ENCODE measurements at places on chromosomes 6 and 20.

GRCh38 chr6:42020967-42021366, 29.4 kb upstream of the TAF8 start:
- no peak for DNase-seq

- no peak for DNase-seq
These were observed 4.6 kb upstream of the OSBPL2 start for GRCh38 chr20:62233684-62234083.

DNA sequence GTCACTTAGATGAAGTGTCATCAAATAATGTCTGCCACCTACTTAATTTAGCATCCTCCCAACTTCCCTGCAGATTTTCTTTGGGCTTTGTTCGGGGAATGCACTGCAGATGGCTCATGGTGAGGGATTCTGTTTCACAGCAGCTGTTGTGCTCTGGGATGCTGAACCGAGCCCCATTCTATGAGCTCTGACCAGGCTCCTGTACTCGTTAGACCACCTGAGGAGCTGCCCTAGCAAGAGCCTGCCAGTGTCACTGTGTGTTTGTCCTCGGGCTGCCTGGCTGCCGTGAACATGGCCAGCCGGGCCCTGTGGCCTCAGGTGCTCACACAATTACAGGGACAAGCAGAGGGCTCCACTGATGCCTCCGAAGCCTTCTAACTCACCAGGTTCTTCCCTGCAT, 238.8 kb upstream of the ECI2 start:
- no peak for DNase-seq

GRCh38 chr6:149451376-149452036, 33.3 kb downstream of the ZC3H12D start:
- no peak for DNase-seq

DNA sequence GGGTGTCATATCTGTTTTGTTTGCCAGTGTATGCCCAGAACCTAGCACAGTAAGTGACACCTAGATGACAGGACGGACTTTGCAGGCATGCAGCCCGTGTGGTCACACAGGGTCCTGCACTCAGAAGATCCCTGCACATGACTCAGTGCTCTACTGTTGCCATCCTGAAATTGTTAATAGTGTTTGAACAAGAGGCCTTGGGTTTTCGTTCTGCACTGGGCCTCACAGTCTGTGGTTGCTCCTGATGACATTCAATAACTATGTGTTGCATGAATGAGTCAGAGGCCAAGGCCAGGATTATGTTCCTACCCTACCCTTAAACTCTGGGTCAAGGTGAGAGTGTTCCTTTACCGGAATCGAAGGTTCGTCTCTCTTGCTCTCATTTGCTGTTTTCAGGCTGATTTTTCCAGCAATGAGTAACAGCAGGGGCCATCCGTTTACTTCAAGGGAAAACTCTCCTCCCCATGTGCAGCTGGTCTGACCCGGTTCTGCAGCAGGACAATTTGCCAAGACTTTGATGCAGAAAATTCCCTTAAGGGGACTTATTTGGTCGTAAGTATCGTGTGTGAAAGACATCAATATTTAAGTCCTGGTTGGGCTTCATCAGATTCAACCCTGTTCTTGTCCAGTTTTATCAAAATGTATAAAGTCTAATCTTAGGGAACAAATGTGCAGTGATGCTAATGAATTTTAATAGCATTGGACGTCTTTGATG, 13.0 kb upstream of the PFDN4 start:
- no peak for DNase-seq

DNA sequence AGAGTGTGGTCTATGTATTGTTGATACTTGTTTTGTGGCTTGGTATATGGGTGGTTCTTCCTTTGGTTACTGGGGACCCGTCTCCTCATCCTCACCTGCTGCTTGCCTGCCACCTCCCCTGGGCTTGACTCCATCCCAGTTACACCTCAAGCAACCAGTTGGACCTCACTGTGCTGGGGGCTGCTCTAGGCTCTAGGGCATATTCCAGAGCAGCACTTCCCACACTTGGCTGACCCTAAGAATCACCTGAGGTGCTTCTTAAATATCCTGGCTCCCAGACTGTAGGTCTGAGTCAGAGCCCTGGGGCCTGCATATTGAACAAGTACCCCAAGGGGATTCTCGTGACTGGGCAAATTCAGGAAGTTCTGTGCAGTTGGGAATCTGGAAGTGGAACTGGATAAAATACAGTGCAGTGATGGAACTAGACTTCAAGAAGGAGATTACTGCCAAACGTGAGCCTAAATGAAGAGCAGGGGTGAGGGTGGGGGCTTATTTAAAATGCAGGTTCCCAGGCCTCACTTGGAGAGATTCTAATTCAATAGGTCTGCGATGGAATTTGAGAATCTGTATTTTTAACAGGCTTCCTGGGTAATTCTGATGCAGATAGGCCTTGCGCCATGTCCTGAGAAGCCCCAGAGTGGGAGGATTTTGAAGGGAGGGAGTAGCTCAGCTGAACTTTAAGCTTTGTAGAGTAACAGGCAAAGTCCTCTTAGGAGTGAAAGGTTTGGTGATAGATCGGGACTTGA, 7.6 kb downstream of the SPATS1 start:
- no peak for DNase-seq

DNA sequence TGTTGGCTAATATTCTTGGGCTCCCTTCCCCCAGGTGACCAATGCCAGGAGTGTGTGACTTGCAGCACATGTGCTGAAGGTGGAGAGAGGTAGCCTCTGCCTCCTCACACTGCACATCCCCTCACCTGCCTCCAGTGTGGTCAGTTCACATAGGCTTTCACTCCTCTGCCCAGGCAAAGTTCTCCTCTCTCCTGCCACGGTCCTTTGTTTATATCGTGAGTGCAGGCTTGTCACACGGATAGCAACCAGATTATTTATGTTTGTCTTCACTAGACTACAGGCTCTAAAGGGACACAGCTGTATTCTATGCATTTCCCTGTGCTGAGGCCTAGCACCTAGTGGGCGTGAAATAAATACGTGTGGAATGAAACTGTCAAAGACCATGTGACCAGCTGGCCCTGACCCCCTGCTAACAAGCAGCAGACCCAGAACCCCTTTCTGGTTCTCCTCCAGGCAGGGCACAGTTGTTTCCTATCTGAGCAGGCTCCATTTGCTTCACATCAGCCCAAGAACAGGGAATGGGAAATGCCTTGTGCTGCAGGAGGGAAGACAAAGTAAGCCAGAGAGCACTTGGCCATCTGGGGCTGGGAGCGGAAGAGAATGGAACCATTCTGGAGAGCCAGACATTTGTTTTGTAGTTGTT, 42.3 kb downstream of the UNC5CL start:
- DNase-seq, result no peak

DNA sequence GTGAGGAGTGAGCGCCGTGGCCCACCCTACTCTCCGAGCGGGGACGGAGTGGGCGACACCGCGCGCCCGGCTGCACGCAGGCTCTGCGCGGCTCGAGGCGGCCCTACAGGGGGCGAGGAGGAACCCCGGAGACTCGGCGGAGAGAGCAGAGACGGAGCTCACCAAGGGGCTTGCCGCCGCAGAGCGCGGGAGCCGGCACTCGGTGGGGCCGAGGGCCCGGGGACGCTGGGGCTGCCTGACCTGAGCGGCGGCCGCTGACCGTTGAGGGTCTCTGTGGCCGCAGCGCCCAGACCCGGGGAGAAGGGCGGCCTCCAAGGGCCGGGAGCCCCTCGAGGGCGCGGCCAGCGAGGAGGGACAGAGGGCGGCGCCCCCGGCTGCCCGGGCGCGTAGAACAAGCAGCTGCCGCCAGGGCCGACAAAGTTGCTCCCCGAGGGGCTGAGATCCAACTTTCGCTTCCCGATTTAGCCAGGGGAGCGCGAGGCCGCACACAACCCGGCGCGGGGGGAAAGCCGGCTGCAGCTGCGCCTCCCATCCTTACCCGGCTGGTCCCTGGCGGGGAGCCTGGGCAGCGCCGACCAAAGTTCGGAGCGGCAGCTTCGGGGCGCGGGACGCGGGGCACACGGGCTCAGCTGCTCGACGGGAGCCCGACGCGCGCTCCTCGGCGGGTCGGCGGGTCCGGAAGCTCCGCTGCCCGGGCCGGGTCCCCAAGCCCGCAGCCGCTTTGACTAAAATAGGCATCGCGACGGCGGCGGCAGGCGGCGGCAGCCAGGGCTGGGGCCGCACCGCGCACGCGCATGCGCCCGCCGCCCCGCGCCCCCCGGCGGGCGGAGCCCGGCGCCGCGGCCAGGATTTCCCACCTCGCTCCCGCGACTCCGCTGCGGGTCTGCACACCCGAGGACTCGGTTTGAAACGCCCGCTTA, 43.1 kb downstream of the POPDC3 start:
- peak; percentile 10 for DNase-seq

DNA sequence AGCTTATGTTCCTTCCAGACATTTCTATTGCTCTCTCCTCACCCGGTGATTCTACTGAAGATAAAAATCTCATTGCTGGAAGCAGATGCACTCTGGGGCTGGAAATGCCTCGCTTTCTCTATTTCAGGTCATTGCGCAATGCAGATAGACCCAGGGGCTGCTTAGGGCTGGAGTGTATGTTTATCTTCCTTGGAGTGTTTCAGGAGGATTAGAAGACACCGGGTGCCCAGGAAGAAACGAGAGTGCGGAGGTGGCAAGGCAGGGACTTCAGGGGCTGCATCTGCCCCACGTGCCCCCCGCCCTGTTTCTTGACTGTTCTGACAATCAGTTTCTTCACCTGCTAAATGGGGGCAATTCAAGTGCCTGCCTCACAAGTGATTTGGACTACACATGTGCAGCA, 45.6 kb upstream of the IYD start:
- DNase-seq, result no peak

DNA sequence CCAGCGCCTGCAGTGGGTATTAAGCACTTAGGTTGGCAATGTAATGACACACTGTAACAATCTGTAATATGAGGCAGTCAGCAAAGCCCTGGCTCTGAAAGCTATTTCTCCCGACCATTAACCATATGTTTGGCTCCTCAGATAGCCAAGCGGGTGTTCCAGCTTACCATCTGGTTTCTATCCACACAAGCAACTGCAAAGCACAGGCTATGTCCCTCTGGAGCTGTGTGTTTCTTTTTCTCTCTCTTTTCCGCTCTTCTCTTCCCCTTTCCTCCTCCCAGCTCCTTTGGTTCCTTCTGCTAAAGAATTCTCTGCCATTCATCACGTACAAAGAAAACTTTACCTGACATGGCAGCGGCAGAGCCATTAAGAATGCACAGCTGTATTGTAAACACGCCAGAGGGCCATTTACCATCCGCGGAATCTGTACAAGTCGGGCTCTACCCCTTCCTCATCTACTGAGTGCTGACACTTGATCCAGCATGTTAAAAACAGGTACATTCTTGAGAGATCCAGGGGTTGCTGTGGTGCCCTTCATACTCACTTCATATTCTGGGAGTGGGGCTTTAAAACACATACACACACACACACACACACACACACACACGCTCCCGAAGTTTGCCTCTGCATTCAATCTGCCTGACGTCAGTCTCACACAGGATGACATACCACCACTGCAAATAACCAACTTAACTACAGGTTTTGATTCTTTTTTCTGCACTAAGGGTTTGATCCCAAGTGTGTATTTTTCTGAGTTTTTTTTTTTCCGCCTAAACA, 77.2 kb downstream of the BACH2 start:
- no peak for DNase-seq

- DNase-seq, result no peak
These were observed 67.8 kb upstream of the EPB41L1 start for GRCh38 chr20:36086767-36087166.

- no peak for DNase-seq
These were observed 350.6 kb upstream of the PLCB4 start for GRCh38 chr20:8718279-8718678.

Measured in GOT3 (cell line).